Osteoblast (primary cell): ENCODE measurements at places on chromosomes 11 and 22. TPM values are rescaled to one million over a fixed set of nuclear protein-coding genes. Genes with fewer than 3 reads are reported as not detected.
A peak's percentile ranks its signal among the peaks of the same experiment; 100 is the strongest.

- no peak overlapping the region for H3K27ac ChIP-seq
- DNase-seq: peak; percentile 8
- H3K36me3 ChIP-seq: no peaks in the 10 kb centered on the region
- H3K27me3 ChIP-seq: no peaks in the 10 kb centered on the region
- H3K4me3 ChIP-seq: no peak overlapping the region
These were observed 102.4 kb upstream of the FSHB start for GRCh38 chr11:30128269-30128932.

- peaks cover 97% of the 10 kb centered on the region for H3K36me3 ChIP-seq
- no peak overlapping the region for H3K4me3 ChIP-seq
- no peaks in the 10 kb centered on the region for H3K4me1 ChIP-seq
- H3K27me3 ChIP-seq: no peaks in the 10 kb centered on the region
These were observed 8.5 kb downstream of the EIF3D start for GRCh38 chr22:36520423-36520822.

KRTAP5-2 gene
- not detected in 2 replicates for total RNA-seq

DNA sequence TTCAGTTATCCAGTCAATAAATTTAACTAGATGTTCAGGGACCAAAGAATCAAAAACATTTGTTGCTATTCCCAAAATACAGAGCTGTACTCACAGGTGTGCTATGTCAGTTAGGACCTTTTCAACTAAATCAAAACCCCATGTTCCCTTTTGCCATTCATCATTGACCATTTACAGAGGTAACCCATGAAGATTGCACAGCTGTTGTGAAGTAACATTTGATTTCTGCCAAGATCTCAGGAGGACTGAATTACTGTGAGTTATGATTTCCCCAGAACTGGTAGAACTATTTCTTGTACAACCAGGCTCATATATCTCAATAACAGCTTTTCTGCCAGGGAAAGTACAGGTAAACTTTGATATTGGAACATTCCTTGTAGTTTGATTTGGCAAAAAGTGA lies 131.1 kb upstream of the FIBIN start:
- no peak overlapping the region for H3K4me3 ChIP-seq
- H3K27me3 ChIP-seq: no peaks in the 10 kb centered on the region
- H3K4me1 ChIP-seq: no peaks in the 10 kb centered on the region
- no peak overlapping the region for H3K27ac ChIP-seq
- DNase-seq: no peak

DNA sequence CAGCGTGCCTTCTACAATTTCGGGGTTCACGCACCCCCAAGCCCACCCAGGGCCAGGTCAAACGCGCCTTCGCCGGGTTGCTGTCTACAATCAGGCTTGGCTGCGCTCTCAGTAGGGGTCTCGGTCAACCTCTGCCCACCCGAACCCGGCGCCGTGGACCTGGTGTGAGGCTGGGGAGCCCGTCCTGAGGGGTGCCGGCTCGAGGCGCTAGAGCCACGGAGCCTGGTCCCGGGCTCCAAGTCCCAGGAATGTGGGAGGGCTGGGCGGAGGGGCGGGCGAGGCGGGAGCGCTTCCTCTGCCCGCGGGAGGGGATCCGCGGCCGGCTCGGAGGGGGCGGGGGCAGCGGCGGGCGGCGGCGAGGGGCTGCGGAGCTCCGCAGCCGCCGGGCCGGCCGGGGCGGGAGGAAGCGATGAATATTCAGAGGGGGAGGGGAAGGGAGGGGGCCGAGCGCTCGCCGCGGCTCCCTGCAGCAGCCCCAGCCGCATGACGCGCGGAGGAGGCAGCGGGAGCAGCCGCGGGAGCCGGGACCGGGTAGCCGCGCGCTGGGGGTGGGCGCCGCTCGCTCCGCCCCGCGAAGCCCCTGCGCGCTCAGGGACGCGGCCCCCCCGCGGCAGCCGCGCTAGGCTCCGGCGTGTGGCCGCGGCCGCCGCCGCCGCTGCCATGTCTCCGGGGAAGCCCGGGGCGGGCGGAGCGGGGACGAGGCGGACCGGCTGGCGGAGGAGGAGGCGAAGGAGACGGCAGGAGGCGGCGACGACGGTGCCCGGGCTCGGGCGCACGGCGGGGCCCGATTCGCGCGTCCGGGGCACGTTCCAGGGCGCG lies at the start of gene PTPRJ:
Gene PTPRJ (plus strand): TSS at position 472 of the 819 bp plus-strand sequence. CDS start 354 bp downstream, outside the sequence.
- H3K4me3 ChIP-seq: peak within 1 kb of the TSS; percentile 83
- DNase-seq: peak; percentile 97
- H3K36me3 ChIP-seq: no peaks in the 10 kb centered on the region
- peak within 1 kb of the TSS; percentile 53 for H3K27ac ChIP-seq

DNA sequence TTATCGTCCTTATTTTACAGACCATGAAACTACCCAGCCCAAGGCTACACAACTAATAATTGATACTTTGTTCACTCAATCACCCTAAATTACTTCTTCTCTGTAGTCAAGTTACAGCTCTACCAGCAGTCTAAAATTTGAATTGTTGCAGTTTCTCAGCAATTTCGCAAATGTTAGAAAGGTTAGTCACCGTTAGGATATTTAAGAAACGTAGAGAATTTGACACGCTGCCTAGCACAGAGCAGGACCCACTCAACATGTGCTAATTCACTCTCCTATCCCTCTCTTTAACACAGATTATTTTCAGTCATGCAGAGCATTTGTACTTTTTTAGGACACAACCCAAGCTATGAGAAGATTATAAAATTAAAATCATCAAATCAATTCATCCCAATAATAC lies 771.1 kb upstream of the LUZP2 start:
- H3K27ac ChIP-seq: no peak overlapping the region
- peaks cover 4% of the 10 kb centered on the region for H3K4me1 ChIP-seq
- H3K27me3 ChIP-seq: no peaks in the 10 kb centered on the region

RAB3IL1 gene
- total RNA-seq: 15.9 and 20.3 TPM in 2 replicates

C11orf86 gene
- total RNA-seq: not detected in 2 replicates

DNA sequence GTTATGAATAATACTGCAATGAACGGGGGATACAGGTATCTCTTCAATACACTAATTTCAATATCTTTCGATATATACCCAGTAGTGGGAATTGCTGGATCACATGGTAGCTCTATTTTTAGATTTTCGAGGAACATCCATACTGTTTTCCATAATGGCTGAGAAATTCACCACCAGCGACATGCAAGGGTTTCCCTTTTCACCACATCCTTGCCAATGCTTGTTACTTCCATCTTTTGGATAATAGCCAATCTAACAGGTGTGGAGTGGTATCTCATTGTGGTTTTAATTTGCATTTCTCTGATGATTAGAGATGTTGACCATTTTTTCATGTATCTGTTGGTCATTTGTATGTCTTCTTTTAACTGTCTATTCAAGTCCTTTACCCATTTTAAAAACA lies 5.9 kb downstream of the IL10RA start:
- DNase-seq: no peak
- H3K4me3 ChIP-seq: no peak overlapping the region
- no peak overlapping the region for H3K27ac ChIP-seq
- H3K36me3 ChIP-seq: no peaks in the 10 kb centered on the region
- H3K27me3 ChIP-seq: peaks cover 6% of the 10 kb centered on the region

- H3K4me3 ChIP-seq: peak overlapping the region; percentile 30
- DNase-seq: peak; percentile 85
- H3K27ac ChIP-seq: peak overlapping the region; percentile 9
- peaks cover 4% of the 10 kb centered on the region for H3K4me1 ChIP-seq
These were observed 62.8 kb upstream of the PRR5 start for GRCh38 chr22:44638971-44639760.

KCNE3 gene
- total RNA-seq: 1.8 and 2.4 TPM in 2 replicates

DNA sequence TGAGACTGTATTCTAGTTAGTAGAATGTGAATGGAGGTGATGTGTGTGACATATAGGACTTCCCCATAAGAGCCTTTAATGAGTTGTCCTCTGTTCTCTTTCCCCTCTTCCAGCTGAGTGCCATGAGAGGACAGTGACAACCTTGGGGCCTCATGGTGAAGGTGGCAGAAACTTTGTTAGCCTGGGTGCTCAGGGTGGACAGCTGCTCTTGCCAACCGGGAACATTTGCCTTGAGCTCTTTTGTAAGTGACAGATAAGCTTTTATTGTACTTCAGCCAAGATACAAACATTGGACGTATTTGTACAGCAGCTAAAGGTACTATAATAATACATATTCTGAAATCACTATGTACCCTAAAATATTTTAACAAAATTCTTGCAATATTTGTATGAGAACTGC lies 33.0 kb upstream of the PLET1 start:
- no peak for DNase-seq
- peak overlapping the region; percentile 26 for H3K4me3 ChIP-seq
- peak overlapping the region; percentile 98 for H3K27ac ChIP-seq
- no peaks in the 10 kb centered on the region for H3K27me3 ChIP-seq
- H3K36me3 ChIP-seq: no peaks in the 10 kb centered on the region

DNA sequence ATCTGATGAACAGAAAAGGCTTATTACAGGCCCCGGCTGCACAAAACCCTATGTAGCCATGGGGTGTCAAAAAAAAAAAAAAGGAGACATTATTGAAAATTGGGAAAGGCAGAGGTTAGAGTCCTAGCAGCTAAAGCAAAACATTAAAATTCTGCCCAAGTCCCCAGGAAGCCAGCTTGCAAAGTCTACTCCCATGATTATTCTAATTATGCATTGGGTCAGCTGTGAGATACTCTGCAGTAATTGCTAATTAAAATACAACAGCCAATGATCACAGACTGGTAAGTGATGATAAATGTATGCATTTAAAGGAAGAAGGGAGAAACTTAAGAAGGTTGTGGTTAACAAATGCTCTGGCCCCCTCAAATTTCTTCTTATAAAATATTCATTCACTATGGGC lies 286.9 kb upstream of the PITPNB start:
- no peak overlapping the region for H3K4me3 ChIP-seq
- H3K36me3 ChIP-seq: no peaks in the 10 kb centered on the region
- peaks cover 13% of the 10 kb centered on the region for H3K4me1 ChIP-seq
- H3K27ac ChIP-seq: no peak overlapping the region
- H3K27me3 ChIP-seq: no peaks in the 10 kb centered on the region

GRCh38 chr11:830295-831117 lies 2.2 kb upstream of the CD151 start:
- H3K27me3 ChIP-seq: no peaks in the 10 kb centered on the region
- peaks cover 54% of the 10 kb centered on the region for H3K4me1 ChIP-seq
- no peak overlapping the region for H3K27ac ChIP-seq
- peak; percentile 98 for DNase-seq

HTR3A gene
- not detected in 2 replicates for total RNA-seq

UBQLN3 gene
- under 0.01 TPM in 1 of 2 replicates, not detected in the other for total RNA-seq

ACTN3 gene
- under 0.01 TPM in 1 of 2 replicates, not detected in the other for total RNA-seq

DNA sequence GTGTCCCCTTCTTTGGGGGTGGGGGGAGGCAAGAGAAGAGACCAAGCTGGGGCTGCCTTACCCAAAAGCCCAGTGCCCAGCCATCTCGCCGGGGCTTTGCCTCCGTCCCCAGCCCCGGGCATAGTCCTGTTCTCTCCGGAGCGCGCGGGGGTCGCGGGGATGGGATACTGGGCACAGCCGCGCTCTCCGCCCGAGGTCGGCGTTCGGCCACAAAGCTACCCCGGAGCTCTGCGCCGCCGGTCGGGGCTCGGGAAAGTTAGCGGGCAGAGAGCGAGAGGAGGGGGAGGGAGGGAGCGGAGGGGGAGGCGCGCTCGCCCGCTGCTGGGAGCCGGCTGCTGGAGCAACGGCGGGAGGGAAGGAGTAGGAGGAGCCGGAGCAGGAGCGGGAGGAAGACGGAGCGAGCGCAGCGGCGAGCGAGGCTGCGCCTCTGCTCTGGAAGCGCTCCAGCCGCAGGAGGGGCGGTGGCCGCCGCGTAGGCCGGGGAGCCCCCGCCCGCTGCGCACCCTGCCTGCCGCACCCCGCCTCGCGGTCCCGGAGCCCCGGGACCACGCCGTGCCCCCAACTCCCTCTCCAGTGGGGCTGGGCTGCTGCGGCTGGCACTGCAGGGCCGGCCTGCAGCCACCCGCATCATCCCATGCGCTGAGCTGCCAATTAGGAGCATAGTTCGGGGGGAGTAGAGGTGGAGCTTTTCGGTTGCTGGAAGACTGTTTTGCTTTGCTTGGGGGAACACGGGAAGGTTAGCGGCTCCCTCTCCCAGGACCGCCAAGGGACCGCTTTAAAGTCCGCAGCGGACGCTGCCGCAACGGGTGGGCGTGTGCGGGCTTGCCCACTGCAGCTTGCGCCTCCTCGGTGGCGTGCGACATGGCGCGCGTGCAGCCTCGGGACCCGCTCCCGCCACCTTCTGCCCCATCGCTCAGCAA lies at the start of gene SCN4B:
Gene SCN4B (minus strand): TSS at position 272 of the 920 bp plus-strand sequence. CDS start 150 bp downstream, at position 122.
- DNase-seq: peak; percentile 96
- H3K27me3 ChIP-seq: peaks cover 87% of the 10 kb centered on the region
- H3K36me3 ChIP-seq: no peaks in the 10 kb centered on the region
- H3K4me1 ChIP-seq: no peaks in the 10 kb centered on the region

- no peaks in the 10 kb centered on the region for H3K36me3 ChIP-seq
- no peaks in the 10 kb centered on the region for H3K27me3 ChIP-seq
- H3K27ac ChIP-seq: peak overlapping the region; percentile 74
- peaks cover 50% of the 10 kb centered on the region for H3K4me1 ChIP-seq
- no peak for DNase-seq
These were observed 121.3 kb downstream of the APOL5 start for GRCh38 chr22:35838855-35839576.

DNA sequence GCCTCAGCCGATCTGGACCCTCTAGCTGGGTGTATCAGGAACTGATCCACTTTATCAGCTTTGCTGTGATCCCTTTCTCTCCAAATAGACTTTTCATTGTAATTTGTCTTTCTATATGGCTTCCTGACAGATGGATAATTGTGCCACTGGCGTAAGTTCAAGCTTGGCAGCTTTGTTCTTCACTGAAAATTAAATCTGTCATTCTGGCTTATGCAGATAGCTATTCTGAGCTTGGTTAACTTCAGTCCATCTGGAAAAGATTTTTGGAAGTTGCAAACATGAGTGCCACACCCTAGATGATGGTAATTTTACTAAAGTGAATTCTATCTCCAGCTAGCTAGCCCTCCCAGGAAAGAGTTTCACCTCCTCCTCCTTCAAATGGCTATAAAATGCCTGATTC lies 8.1 kb downstream of the OR5A2 start:
- no peaks in the 10 kb centered on the region for H3K27me3 ChIP-seq
- no peaks in the 10 kb centered on the region for H3K36me3 ChIP-seq

RFPL1 gene
- not detected in 2 replicates for total RNA-seq

DNA sequence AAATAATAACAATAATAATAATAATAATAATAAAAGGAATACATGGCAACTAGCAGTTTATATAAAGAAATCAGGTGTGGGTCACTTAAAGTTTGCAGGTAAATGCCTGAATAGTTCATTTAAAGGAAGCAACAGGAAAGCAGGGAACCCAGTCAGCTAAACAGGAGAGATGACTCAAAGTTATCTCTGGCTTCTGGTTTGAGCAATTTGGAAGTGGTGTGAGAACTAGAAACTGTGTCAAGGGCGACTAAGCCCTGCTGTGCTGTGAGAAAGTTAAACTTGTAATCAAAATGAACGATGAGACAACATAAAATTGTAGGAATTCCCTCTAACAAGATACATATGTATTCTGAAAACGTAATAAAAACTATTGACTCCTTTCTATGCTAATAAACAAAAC lies 35.5 kb downstream of the SLC22A9 start:
- no peak for DNase-seq
- no peaks in the 10 kb centered on the region for H3K27me3 ChIP-seq
- H3K4me1 ChIP-seq: no peaks in the 10 kb centered on the region
- no peak overlapping the region for H3K4me3 ChIP-seq
- no peaks in the 10 kb centered on the region for H3K36me3 ChIP-seq
